Activated naive CD4-positive, alpha-beta T cell treated with anti-CD3 and anti-CD28 coated beads, Interleukin-2, amount 50 U/mL, for 16 hours (primary cell): ENCODE measurements at places on chromosomes 6 and 20.
A peak's percentile ranks its signal among the peaks of the same experiment; 100 is the strongest.

GRCh38 chr6:16058929-16059345 is 69.9 kb upstream of the MYLIP start:
- no peak for DNase-seq

GRCh38 chr20:57661746-57662455 is 41.7 kb upstream of the ZBP1 start:
- DNase-seq: peak; percentile 2

DNA sequence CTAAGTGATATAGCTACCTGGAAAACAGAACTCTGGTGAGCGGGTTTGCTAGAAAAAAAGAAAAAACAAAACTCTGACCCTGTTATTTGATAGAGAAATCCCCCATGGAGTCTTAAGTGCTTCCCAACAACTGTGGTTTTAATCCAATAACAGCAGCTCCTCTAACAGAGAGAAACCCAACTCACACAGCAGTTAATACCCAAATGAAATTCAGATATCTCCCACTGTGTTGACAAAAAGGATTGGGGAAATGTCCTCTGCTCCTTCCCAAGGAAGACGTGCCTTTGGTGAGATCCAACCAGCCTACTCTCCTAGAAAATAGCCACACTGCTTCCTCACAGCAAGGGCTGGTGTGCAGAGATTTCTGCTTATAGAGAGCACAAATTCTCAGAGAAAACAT is 200.4 kb upstream of the FBXL4 start:
- DNase-seq: no peak

DNA sequence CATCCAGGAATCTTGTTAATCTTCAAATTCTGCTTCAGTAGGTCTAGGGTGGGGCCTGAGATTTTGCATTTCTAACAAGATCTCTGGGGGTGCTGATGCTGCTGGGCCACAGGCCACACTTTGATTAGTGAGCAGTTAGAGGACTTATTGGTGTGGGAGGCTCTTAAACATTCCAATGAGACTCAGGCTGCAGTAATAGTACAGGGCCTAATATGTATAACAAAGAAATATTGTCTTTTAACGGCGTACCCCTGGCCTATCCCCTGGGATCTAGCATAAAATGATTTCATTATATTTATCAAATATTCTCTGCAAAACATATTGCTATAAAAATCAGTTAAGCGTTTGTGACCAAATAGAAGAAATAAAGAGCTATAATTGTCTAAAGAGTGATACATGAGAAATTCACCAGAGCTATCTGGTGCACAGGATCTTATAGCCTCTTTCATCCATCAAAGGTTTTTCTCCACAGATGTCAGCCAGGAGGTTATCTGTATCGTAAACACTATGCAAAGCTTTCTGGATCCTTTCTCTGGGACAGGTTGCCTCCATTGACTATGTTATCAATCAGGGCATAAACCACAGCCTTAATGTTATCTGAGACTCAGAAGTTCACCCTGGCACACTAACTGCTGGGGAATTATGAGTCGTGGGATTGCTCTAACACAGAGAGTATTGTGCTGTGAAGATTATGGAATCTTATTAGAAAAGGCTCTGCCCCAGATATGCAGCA is 488.5 kb upstream of the MAP3K7 start:
- no peak for DNase-seq
